ENCODE measurements at places on chromosomes 6 and 20. TPM values are rescaled to one million over a fixed set of nuclear protein-coding genes. Genes with fewer than 3 reads are reported as not detected.

The MCHR2 gene
- not detected for total RNA-seq

The APMAP gene
- total RNA-seq, result 180 TPM

The BNIP5 gene
- not detected for total RNA-seq

The BPIFB1 gene
- 0.18 TPM for total RNA-seq

The BEND6 gene
- not detected for total RNA-seq

The FAM209B gene
- not detected for total RNA-seq

The FNDC11 gene
- total RNA-seq, result not detected

The MOXD1 gene
- 0.28 TPM for total RNA-seq

The OPRL1 gene
- total RNA-seq, result 0.15 TPM
